ENCODE measurements at places on chromosomes 1 and 21.
A peak's percentile ranks its signal among the peaks of the same experiment; 100 is the strongest.

- peak; percentile 28 for DNase-seq
These were observed 480.4 kb downstream of the SIPA1L2 start for GRCh38 chr1:232149287-232150201.

GRCh38 chr21:33205476-33205875 lies 24.3 kb upstream of the IFNAR2 start:
- DNase-seq: no peak

DNA sequence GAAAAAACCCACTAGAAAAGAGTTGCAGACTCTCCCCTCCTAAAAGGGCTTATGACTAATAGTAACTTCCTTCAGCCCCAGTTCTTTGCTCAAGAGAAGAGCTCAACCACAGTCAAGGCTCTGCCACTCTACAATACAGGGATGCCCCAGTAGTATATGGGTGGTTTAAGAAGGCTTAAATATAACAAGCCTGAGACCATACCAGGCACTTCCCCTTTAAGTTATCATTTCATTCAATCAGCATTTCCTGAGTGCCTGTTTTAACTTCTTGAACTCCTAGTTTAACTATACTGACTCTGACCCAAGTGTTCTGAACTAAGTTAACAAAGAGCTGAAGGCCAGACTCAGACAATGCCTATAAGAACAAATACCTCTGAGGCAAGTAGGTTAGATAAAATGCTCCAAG lies 19.8 kb downstream of the PRPF38A start:
- DNase-seq: no peak

- no peak for DNase-seq
These were observed 29.0 kb downstream of the TGFBR3 start for GRCh38 chr1:91856996-91857395.

GRCh38 chr21:28439788-28440187 lies 552.9 kb downstream of the LTN1 start:
- no peak for DNase-seq

DNA sequence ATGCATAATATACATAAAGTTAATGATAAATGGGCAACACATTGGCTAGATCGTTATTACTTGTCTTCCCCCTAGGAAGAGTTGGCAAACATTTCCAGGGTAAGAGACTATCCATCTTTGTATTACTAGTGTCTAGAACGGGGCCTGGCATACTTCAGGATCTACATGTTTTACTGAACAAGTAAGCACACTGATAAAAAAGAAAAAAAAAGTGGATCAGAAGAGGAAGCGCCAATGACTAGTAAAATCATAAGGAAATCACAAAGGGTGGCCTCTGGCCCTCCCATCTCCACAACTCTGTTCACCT lies 482 bp downstream of the TM2D1 start:
- DNase-seq: no peak

- no peak for DNase-seq
These were observed 3.4 kb downstream of the MEF2D start for GRCh38 chr1:156497078-156497742.

DNA sequence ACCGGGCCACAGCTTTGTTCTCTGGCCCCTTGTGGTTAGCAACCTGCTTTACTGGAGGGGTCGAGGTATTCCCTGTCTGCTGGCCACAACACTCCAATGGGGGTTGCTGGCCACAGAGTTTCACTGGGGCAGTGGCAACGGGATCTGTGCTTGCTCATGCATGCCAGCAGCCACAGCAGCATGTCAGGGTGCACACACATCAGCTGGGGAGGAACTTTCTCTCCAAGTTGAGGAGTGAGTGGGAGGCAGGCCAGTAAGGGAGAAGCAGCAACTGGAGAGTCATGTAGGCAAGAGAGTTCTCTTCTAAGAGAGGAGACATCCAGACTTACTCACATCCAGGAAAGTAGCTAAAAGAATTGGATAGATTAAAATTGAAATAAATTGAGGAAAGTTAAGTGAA lies 38.0 kb downstream of the SAMD13 start:
- no peak for DNase-seq

GRCh38 chr1:241990040-241990439 lies 8.9 kb downstream of the MAP1LC3C start:
- DNase-seq: peak; percentile 32

- no peak for DNase-seq
These were observed 40.6 kb downstream of the NCMAP start for GRCh38 chr1:24596401-24596880.

DNA sequence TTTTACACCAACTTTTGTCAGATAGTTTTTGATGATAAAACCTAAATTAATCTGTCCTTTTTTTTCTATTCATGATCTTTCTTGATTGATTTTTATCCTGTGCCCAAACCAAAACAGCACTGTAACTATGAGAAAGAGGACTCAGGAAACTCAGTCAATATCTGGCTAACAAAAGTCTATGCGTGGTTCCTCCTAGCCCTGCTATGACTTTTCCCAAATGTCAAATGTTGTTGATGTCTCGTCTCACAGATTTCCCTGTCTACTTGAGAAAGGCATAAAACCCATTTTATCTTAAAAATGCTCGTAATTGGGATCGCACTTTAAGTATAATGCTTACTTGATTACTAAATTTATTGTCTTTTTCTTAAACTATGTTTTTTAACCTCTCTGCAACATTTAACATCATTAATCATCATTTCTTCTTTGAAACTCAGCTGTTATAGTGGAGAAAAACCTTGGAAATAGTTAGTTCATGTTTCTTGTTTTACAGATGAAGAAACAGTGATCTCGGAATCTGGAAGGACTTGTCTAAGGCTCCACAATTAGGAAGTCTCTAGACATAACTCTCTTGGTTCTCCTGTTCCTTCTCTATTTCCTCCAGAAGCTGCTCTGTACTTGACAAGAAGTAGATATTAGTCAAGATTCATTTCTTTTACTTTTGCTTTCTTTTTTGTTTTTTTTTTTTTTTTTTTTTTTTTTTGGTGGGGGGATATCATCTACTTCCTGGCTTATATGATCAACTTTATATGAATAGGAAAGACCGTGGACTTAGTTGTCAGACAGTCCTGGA lies 26.2 kb upstream of the PTPRC start:
- DNase-seq: no peak

DNA sequence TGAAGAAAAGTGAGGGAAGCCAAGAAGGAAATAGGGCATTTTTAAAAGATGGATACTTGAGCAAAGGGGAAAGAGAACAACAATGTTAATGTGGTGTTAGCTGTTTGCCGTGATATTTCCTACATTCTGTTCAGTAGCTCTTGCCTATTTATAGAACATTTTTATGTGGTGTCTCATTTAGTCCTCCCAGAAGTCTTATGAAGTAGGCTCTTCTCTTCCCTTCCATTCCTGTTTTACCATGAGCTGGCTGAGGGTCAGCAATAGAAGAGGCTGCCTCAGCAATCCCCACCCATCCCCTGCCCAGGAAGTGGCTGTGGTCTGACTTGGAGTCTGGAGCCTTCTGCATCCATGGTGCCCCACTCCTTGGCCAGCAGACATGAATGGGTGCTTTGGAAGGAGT lies 60.1 kb downstream of the KIAA0040 start:
- no peak for DNase-seq

DNA sequence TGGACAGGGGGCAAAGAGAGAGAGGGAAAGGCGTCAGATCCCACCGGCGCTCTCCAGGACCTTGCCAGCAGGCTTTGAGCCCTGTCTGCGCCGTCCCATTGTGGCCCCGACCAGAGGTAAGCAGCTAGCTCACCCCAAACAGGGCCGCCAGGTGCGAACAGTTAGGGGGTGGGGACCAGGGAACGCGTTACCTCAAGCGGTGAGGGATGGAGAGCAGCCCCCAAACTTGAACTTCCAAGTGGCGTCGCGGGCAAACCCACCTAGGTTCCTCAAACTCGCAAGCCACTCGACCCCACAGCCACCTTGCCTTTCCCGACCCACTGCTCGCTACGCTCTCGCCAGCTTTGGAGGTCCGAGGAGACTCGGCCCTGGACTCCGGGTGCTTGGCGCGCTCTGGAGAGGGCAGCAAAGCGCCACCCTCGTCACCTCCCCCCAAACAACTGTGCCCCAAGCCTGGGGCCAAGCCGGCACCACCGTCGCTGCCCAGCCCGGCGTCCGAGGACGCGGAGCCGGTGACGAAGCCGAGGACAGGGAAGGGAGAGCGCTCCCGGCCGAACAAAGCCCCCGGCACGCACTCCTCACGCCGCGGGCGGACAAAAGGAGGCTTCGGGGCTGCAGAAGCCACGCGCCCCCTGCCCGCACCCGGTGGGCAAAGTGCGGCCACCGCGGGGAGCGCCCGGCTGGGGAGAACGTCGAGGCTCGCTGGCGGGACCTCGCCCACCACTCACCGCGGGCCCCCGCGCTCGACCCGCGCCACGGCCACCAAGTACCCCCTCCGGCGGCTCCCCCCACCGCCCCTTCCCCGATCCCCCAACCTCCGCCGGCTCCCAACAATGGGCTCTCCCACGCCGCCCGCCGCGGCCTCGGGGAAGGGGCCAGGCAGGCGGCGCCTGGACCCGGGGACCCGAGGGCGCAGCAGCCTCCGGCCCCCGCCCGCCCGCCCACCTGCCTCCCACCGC lies 976 bp downstream of the SSBP3 start:
- DNase-seq: no peak

DNA sequence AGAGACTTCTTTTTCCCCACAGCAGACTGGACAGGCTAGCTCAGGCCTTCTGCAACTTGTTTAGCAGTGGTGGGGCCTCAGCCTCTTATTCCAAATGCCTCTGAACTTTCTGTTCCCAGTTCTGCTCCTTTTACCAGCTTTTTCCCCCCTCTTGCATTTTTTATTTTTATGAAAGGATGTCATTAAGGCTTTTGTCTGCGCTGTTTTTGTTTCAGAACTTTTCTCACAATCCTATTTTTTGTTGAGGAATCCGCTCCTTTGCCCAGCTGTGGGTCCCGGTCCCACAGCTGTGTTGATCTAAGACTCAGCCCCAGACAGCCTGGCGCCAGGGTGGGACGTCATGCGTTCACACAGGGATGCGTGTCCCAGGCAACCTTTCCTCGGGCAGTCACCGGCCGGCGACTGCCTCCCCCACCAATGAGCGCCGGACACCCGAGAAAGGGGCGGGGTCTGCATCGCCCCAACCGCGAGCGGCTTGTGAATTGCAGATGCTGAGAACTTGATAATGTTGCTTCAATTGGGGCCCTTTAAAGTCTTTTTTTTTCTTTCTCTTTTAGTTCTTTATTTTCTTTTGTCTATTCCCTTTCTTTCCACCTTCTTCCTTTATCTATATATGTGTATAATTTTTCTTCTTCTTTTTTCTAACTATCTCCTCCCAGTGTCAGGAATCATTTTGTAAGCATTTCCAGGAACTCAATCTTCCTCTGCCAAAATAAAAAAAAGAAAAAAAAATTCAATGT lies 3.0 kb upstream of the ID3 start:
- peak; percentile 87 for DNase-seq

GRCh38 chr1:234743791-234744611 lies 134.0 kb upstream of the IRF2BP2 start:
- DNase-seq: no peak

GRCh38 chr1:16146279-16147155 lies 9.4 kb downstream of the EPHA2 start:
- DNase-seq: no peak

GRCh38 chr1:43366179-43366578 lies 1.6 kb downstream of the ELOVL1 start:
- peak; percentile 62 for DNase-seq

- DNase-seq: peak; percentile 54
These were observed 1.0 kb downstream of the ARID4B start for GRCh38 chr1:235326719-235327558.

DNA sequence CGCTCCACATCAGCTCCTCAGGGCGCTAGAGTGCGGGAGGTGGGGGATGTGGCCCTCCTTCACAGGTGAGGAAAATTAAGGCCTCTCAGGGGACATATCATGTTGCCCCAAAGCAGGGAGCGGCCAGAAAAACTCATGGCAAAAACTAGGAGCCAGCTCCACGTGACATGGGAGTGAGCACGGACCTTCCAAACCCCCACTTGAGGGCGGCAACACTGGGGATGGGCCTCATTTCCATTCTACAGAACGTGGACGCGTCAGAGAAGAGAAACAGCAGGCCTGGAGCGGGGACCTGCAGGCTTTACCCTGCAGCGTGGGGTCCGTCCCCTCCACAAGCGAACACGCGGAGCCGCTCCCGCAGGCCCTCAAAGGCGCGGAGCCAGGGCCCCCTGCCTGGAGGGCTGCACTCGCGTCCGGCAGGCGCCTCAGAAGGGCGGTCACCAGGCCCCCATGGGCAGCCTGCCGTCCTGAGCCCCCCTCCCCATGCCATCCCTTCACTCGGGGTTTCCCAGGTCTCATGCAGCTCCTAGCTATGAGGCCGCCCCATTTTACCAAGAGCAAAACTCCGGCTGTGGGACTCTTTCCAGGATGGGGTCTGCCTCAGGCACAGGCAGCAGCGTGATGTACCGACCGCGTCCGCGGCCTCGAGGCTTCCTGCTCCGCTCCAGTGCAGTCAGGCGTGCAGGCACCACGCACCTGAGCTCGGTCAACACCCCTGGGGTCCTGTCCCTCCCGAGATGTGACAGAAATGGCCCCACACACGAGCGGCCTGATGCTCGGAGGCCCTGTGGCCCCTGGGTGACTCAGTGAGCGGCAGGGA lies 5.5 kb downstream of the CFAP410 start:
- no peak for DNase-seq

DNA sequence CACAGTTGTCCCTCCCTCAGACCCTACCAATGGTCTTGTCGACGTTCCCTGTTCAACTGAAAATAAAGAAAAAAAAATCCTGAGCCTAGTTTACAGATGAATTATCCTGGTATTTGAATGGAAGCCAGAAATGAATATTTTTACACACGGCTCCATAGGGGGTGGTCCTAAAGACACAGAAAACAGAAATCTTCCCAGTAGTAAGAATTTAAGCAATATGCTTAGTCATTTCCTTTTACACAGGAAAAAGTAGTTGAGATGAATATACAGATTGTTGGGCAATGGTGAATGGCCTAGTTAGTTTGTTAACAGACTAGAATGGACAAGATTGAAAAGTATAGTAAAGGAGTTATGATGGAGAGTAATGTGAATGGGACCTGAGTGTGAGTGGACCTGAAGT lies 67.4 kb downstream of the RGS18 start:
- DNase-seq: no peak

DNA sequence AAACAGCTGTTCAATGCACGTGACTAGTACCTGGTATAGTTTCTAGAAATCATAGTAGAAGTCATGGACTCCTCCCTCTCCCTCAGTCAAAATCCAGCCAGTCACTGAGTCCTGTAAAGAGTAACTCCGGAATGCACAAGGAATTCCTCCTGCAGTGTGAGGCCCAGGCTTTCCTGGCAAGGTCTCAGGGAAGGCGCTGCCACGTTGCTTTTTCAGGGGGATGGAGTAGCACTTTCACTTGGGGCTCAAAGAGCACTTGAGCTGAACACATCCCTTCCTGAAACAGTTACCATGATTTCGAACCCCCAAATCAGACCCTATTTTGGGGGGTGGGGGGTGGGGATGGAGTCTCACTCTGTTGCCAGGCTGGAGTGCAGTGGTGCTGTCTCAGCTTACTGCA lies 26.4 kb upstream of the LRRC8D start:
- no peak for DNase-seq

All from LoVo (cell line).